ENCODE measurements at places on chromosomes 12 and 14.
A peak's percentile ranks its signal among the peaks of the same experiment; 100 is the strongest.

- DNase-seq, result no peak
Measured at GRCh38 chr14:50335389-50335788, 23.3 kb downstream of the DMAC2L start.

GRCh38 chr12:39685854-39686657 lies 66.5 kb upstream of the ABCD2 start:
- no peak for DNase-seq

- no peak for DNase-seq
Measured at GRCh38 chr12:96858162-96858561, 48.9 kb upstream of the NEDD1 start.

GRCh38 chr14:63435838-63436237 lies 107.3 kb downstream of the PPP2R5E start:
- no peak for DNase-seq

DNA sequence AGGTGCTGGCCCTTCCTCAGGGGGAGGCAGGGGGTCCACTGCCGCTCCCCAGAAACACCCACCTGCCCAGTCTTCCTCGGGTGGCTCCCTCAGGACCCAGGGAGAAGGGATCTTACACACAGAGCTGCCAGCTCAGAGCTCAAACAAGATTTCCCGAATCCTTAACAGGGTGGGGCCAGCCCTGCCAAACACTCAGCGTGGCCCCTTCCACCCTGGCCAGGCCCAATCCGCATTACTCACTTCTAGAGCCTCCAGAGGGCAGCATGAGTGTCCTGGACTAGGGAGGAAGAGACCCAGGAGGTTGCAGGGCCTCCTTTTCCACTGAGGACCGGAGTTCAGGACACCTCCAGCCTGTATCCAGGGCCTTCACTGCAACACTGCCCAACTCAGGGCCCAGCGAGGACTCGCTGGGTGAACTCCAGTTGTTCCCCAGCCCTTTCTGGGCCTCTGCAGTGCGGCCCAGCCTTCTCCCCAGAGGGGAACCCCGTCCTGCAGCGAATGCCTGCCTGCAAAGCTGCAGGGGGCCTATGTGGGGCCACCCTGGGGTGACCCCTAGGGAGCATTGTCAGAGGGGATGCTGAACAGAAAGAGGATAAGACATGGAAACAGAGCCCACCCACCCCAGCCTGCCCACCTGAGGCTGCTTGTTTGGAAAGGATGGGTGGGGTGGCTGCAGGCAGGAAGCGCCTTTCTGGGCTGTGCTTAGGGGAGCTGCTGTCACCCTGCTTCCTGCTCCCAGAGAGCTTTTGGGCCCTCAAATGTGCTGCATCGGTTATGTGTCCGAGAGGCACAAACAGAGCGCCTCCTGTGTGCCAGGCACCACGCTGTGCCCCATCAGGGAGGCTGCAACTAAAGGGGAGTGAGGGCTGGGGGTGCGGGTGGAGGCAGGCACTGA lies 43.8 kb downstream of the CCNK start:
- peak; percentile 6 for DNase-seq

- DNase-seq, result no peak
Measured at GRCh38 chr14:103492156-103492925, 30.3 kb downstream of the CKB start.

- DNase-seq, result no peak
Measured at GRCh38 chr12:97701901-97702300, 239.3 kb downstream of the RMST start.
